Naive thymus-derived CD8-positive, alpha-beta T cell (primary cell): ENCODE measurements at places on chromosomes 2 and 18.

- no peak for DNase-seq
Observed at GRCh38 chr2:229196448-229196847, 74.6 kb downstream of the PID1 start.

DNA sequence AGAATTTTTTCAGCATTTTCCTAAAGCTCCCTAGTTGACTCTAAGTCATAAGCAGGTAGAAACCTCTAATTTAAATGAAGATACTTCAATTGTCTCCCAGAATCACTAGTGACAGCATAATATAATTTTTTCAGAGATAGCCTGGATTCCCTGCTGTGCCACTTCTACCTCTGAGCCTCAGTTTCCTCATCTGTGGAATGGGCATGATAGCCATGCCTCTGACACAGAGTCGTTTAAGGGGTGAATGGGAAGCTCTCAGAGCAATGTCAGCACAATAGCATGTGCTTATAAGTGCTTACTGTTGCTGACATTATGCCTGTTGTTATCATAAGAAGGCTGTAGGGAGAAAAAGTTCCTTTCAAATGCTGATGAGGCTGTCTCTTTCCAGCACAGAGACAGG lies 48.0 kb downstream of the SFXN5 start:
- DNase-seq: no peak

GRCh38 chr18:7038330-7038851 lies 79.2 kb downstream of the LAMA1 start:
- no peak for DNase-seq

- peak; percentile 43 for DNase-seq
Observed at GRCh38 chr2:237291138-237291792, 122.7 kb downstream of the COL6A3 start.

- no peak for DNase-seq
Observed at GRCh38 chr2:21317131-21317530, 193.4 kb downstream of the TDRD15 start.

GRCh38 chr2:193377789-193378188 lies 1183.1 kb upstream of the TMEFF2 start:
- no peak for DNase-seq

GRCh38 chr2:209368406-209368805 lies 55.4 kb upstream of the MAP2 start:
- no peak for DNase-seq
